ENCODE measurements at places on chromosomes 12 and 14.

DNA sequence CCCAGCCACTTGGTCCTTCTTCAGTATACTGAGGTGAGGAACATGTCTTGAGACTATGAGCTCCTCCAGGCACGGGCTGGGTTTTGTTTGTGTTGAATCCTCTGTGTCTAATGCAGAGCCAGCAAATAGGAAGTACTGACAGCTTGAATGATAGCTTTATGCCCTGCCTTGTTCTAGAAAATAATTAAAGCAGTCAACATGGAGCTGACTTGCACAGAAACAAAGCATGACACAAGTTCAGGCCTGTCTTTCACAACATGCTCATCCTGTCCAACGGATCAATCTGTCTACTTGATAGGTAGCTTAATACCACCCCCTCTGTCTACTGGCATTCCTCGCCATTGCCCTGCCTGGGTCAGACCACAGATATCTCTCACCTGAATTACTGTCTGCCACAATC lies 140.9 kb downstream of the ESRRB start:
- DNase-seq = no peak

- no peak for DNase-seq
Observed at GRCh38 chr14:58272588-58273372, 25.6 kb upstream of the ARID4A start.

DNA sequence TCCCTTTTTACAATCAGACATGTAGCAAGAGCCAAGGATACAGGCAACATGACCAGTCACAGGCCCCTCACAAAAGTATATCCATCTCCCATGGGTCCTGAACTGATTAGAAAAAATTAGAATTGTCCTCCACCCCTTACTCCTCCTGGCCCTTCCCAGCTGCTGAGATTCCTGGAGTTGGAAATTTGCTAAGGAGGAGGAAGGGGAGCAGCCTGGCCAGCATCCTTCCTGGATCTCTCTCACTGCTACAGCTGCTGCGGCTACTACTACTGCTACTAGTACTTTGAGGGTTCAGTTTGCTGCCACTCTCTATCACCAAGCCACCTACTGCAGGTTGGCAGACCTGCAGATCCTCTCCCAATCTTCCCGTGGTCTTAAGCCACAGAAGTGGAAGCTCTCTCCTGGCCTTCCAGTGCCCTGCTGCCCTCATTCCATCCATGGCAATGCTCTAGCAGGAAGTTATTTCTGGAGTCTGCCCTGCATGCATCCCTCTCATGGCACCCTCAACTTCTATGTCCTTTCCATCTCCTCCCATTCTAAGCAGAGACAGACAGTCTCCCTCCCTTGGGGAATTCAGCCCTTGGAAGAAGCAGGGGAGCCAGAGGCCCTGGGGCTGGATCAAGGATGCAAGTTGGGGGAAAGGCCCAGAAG lies 1.0 kb downstream of the ITGA7 start:
- no peak for DNase-seq

DNA sequence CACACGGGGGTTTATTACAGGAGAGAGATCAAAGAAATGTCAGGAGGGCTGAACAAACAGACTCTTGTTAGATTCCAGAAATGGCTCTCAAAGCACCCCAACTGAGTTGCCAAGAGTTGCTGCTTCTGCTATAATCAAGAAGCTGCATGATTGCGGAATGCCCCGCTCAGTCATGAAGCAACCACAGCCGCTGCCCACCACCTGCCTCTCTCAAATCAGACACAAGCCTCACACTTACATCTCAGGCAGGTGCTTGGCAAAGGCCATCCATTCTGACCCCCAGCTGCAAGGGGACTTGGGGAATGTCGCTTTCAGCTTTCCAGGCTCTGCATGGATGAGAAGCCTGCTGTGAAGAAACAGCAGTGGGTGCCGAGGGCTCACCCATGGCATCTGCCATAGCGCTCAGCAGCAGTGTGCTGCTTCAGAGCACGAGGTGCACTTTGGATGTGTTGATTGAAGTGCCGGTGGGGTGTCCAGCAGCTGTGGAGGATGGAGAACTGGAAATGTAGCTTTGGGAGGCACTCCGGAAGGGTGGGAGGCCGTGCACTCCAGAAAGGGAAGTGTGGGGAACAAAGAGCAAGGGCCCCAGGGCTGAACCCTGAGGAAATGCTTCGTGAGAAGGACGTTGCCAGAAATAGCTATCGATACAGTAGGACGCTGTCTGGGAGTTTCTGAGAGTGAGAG lies 37.7 kb downstream of the LRRC74A start:
- DNase-seq = no peak

DNA sequence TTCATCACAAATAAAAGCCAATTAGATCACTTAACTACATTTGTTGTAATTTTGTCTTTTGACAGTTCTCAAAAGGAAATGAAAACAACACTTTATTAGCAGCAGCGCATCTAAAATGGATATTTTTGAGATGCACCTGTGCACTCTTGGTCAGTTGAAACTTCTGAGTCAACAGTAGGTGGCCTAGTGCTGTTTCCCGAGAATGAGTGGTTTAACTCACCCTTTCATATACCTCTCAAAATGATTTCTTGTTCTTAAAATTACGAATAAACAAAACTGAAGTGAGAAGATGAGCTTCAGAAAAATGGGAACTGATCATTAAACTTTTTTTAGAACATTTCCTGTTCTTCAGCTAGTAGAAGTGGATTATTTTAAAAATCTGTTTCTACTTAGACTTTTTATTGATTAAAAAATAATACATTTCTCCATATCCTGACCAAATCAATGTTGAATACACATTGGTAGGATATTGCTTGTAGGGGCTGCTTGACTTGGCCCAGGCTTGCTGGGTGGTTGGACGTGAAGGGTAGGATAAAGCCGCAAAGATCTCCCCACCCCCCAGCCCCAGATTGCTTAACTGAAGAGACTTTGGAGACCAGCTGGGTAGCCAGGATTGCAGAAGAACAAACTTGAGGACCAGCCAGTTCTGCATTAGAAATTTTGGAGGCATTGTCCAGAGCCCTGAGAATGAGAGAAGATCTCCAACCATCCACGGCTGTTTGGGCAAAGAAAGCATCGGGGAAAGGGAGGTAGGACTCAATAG lies 22.3 kb upstream of the STK38L start:
- DNase-seq = no peak

DNA sequence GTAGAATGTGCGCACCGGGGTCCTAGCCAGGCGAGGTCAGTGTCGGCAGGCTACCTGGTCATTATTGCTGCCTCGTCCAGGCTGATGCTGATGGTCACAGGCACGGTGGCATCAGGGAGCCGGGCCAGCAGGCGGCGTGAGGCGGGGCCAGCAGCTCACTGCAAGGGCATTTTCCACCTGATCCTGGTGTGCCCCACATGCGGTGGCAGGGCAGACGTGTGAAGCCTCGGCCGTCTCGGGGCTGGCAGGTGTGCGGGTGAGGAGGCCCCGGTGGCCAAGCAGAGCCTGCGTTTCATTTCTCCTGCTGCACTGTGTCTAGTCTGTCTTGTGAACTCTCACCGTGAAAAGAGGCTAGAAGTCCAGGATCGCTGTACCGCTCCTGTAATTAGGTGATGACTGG lies 12.0 kb upstream of the AMN start:
- DNase-seq = no peak

GRCh38 chr12:25386831-25387731 lies 136.4 kb upstream of the KRAS start:
- DNase-seq = peak; percentile 84

DNA sequence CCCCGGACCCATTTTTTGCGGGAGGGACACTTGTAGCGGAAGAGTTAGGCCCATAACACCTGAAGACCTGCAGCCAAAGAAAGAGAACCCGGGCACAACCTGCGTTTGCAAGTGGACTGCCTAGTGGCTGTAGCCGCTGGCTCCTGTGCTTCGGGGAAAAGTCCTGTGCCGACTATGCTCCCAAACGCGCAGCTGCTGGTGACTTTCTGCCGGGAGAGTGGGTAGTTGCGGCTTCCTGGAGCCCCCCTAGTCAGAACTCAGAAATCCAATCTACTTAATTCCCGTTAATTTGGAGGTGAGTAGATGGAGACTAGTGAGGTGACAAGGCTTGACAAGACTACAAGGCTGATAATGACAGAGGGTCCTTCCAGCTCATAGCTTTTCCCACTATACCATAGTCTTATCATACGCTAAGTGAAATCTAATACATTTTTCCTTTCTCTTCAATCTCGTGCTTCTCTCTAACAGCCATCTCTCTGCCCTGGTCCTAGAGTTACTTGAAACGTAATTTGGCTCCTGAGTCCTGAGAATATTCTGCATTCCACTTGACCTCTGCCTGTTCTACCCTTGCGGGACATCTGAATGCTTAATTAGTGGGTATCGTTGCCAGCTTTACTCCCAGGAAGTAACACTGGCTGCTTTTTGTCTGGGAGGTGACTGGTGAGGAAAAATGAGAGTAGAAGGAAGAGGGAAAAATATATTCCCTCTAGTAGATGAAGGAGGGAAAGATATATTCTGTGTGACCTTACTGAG lies 556 bp downstream of the MTHFD1 start:
- DNase-seq = no peak

DNA sequence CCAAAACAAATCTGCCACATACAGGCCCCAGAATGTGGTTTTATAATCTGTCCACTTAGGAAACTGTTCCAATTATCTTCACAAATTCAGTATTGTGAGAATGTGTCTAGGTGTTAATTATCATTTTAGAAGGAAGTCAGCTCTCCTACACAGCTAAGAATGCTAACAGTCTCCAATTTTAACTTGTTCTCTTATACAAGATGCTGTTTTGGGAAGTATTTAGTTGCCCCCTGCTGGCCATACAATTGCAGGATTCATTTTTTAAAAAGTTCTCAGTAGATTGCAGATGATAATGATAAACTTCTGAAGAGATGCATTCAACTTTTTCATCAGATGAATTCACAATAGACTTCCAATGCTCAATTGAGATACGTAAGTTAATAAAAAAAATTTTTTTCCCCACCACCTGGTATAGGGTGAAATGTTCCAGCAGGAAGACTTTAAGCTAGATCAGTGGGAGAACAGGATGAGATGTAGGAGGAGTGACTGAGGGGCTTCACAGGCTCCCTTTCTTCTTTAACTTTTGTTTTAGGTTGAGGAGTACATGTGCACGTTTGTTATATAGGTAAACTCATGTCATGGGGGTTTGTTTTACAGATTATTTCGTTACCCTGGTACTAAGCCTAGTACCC lies 27.3 kb upstream of the OSBPL8 start:
- peak; percentile 5 for DNase-seq

DNA sequence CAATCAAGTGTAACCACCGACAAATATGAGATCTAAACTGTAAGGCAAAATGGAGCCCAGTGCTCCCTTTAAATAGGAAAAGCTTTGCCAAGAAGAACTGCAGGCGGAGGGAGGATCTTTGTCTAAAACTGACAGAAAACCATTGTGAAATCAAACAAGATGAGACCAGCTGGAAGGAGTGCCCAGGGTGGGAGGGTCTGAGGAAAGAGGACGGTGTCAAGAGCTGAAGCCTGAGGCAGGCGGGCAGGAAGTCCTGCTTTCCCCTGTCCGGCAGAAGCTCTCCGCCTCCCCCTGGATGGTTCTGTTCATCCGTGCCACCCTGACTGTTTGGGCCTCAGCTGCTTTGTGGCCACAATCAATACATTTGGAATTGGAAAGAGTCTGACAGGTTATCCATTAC lies 37.5 kb downstream of the CDC42BPB start:
- no peak for DNase-seq

DNA sequence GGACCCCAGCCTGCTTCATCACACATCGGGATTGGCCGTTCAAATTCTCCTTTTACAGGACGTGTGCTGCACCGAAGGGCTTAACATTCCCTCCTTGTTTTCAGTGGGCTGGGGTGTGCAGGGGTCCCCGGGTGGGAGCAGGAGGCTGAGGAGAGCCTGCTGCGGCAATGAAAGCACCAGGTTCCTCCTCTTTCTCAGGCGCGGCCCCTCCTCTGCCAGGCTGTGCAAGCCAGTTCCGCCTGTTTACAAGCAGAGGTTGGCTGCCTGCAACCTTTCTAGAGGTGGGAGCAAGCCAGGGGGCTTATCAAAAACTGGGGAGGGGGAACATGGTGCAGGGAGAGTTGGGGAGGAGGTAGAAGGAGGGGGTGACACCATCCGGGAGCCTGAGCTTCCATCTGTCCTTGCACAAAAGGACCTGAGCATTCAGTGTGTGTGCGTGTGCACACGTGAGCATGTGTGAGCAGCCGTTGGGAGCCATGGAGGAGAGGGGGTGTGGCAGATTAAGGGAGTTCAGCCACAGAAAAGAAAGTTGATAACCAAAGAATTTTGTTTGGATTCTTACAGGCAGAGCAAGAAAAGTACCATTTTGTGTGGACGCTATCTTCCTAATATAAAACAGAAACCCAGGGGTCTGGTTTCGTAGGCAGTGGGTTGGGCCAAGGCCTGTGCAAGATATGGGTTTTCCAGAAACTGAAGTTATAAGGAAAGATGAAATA lies 108.8 kb upstream of the RFLNA start:
- no peak for DNase-seq

GRCh38 chr14:53494587-53494986 lies 341.5 kb upstream of the DDHD1 start:
- no peak for DNase-seq

DNA sequence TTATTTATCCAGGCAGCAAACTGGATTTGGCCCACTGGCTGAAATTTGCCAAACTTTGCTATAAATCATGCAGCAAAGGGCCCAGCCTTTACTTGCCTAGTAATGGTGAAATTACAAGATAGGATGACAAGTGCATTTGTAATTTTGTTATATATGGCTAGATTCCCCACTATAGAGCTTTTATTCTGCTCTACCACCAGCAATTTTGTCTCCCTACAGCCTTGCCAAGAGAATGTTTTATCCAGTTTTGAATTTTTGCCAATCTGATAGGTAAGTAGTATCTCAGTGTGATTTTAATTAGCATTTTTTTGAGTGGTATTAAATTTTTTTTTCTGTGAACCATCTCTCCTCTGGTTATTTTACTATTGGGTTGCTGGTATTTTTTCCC lies 161.6 kb downstream of the SLC41A2 start:
- DNase-seq = no peak

DNA sequence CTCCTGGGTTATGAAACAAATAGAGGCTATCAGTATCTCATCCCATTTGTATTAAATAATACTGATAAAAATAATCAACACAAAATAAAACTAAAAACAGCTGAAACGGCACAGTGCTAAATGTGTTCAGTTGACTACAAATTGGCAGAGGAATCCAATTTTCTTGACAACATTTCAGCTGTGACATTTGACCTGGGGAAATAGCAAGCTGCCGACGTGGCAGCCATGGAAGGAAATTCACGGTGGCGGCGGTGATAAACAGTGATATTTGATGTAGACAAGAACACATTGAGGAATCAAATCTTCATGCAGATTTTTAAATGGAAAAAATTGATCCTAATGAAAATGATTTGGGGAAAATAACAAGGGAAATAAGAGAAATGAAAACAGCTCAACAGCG lies 159.1 kb upstream of the RTL1 start:
- no peak for DNase-seq

GRCh38 chr14:99947695-99948094 lies 117.5 kb upstream of the EVL start:
- no peak for DNase-seq

- DNase-seq = no peak
Observed at GRCh38 chr14:68964300-68965093, 14.6 kb downstream of the ACTN1 start.

DNA sequence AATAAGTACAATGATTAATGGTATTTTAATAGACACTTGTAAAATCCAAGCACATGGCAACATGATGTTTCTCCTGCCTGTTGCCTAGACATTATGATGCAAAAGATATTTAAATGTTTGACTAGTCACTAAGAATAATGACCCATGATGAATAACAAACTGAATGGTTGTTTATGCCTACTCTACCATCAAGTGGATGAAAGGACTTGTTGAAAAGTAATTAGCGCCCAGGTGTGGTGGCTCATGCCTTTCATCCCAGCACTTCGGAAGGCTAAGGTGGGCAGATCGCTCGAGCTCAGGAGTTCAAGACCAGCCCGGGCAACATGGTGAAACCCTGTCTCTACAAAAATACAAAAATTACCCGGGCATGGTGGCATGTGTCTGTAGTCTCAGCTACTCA lies 30.7 kb downstream of the KIF21A start:
- DNase-seq = no peak

All from CD4-positive, CD25-positive, alpha-beta regulatory T cell (primary cell).